Fibroblast of skin of abdomen (primary cell): ENCODE measurements at places on chromosomes 6 and 20.

DNA sequence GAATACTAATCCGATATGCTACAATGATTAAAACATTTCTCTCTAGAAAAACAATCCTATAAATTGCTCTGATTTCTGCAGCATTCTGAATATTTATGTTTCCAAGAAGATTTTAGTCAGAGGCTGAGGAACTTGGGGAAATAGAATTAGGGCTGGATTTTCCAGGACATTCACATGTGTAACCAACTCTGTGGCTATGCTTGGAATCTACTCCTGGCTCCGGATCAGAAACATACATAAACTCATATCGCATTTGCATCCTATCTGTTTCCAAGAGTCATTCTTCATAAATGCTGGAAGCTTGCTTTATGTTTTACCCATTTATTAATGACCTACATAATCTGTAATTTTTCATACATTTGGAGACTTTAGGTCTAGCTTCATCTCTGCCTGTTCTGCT, 459.9 kb upstream of the MARCKS start:
- peak; percentile 90 for DNase-seq

DNA sequence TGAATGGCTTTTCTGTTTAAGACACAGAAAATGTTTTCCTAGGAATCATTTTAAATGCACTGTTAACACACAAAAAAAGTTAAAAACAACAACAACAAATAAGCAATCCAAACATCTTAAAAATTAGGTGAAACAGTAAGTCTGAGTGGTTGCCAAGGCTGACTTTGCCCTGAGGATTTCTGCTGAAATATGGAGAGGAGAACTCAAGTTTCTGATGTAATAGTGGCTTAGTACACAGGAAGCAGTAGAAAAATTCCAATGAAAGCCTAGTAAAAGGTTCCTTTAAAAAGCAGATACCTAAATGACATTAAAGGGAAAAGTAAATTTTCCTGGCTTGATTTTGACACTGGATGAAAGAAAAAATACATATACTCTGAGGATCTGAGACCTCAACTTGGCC, 184.2 kb downstream of the EPM2A start:
- DNase-seq = peak; percentile 6

DNA sequence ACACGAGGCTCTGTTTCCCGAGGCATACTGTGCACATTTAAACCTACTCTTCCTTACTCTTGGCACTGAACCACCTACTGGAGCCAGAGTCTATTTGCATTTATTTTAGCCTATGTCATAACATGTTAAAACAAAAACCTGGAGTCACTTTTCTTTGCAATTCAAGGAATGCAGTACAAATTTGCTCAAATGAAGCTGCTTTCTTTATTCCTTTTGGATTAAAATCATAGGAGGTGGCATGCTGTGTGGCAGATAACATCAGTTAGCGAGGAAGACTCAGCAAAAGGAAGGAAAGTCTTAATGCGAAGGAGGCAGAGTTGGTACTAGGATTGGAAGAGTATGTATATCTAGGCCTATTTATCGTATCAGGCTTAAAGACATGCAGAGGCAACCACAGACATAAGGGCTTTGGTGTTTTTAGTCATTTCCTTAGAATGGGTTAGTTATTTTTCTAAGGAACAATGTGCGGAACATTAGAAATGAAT, 92.9 kb downstream of the SAMD3 start:
- peak; percentile 44 for DNase-seq

GRCh38 chr6:119446115-119446554, 96.6 kb upstream of the MAN1A1 start:
- peak; percentile 80 for DNase-seq

DNA sequence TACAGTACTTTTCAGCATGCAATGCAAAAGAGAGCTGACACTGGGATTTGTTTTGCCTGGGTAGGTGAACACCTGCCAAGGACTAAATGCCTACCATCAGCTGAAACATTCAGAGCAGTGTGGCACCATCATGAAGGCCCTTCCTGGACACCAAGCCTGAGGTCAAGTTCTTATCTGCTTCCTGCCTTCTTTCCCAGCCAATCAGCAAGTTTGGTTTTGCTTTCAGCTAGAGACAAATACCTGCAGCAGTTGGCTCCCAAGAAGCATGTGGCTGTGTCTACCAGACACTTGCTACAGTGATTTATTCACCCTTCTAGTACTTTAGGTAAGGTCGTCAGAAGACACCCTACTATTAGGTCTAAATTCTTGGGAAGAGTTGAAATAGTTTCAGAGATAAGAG, 112.8 kb downstream of the TBX18 start:
- no peak for DNase-seq

DNA sequence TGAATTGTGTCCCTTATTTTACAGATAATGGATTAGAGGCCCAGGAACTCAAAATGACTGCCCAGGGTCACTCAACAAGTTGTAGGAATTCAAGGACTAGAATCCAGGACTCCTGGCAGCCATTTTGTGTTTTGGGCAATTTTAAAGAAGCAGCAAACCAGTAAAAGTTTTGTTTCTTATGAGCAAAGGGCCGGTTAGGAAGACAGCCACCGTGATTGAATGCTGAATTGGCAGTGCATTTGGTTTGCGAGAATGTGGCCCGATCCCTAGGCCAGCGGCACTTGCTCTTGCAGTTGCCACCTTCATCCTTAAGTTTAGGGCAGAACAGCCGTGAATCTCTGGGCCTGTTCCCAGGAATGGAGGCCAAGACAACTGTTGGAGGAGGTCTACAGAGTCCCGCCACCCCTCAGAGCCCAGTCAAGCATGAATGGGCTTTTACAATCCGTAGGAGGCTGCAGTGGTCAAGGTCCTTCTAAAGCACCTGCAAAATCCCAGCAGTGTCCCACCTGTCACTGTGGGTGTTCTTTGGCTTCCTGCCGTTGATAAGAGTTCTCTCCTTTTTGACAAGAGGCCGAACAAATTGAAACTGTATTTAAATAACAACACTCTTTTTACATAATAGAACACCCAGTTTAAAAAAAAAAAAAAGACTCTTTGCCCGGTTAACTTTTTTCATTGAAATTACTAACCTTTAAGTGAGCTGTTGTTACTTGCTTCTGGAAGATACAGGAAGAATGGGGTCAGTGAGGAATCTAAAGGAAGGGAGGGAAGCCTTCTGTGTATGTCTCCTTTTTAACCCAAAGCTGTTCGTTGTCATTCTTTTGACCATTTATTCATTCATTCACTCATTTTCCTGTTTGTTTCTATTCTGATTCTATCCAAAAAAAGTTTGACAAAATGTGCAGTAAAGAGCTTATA, 68.7 kb downstream of the PHACTR2 start:
- DNase-seq = no peak

DNA sequence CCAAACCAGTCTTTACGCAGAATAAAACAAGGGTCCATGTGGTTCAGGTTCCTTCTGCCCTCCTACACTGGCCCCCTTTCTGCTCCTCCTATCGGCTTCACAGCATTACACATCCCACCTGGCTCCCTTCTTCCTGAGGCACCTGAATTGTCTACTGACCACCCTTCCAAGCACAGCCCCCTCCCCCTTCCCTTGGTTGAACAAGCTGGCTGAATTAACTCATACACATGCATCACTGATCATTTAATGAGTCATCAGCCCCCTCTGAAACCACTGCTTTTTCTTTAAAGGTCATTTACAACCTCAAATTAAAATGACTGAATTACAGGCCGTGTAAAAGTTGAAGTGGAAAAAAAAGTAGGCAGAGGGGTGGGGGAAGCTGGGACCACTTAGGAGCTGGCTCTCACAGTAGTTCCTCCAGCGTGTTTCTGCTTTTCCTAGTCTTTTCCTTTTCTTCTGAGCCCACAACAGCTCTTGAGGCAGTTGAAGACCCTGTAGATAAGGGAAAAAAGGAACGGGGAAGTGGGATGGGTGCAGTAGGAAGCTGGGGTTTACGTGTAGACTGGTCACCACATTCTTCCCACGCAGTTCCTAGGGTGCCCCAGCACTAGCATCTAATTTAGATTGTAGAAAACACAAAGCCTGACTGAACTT, 67.6 kb downstream of the FYN start:
- peak; percentile 80 for DNase-seq

- no peak for DNase-seq
Observed at GRCh38 chr20:20731945-20732296, 19.5 kb upstream of the RALGAPA2 start.

GRCh38 chr6:80179695-80180094, 73.2 kb downstream of the BCKDHB start:
- DNase-seq = no peak

- no peak for DNase-seq
Observed at GRCh38 chr6:147704691-147705090, 196.2 kb downstream of the SAMD5 start.

DNA sequence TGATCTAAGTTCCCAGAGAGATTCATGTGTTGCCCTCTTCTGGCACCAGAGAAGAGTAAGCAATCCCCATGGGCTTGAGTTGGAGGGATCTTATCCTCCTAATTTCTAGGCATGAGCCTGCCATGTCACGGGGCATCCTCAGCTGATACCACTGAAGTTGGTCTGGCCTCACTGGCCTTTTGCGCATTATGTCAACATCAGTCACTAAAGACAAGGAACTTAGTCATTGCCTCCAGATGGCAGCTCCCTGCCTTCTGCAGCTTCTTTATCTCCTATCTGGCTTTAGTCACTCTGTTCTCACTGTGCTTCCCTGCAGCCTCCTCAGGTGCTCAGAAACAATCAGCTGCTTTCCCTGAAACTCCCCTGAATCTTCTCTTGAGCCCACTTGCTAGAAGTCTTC, 312.2 kb downstream of the ADGRG6 start:
- DNase-seq = no peak
